ENCODE measurements at places on chromosomes 3 and 15.

DNA sequence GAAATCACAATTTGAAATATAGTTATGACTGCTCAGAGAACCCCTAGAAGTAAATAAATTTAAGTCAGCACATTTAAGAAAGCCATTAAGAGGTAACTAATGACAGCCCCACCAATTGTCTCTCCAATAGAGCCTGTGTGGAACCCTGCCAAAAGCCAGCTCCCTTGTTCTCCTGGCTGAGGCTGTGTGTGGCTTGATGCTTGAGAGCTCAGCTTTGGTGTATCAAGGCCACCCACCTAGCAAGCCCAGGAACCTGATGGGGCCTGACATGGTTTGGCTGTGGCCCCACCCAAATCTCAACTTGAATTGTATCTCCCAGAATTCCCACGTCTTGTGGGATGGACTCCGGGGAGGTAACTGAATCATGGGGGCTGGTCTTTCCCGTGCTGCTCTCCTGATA, 106.9 kb downstream of the LRRN1 start:
- DNase-seq = no peak

- no peak for DNase-seq
Observed at GRCh38 chr3:25266677-25267076, 161.4 kb upstream of the RARB start.

DNA sequence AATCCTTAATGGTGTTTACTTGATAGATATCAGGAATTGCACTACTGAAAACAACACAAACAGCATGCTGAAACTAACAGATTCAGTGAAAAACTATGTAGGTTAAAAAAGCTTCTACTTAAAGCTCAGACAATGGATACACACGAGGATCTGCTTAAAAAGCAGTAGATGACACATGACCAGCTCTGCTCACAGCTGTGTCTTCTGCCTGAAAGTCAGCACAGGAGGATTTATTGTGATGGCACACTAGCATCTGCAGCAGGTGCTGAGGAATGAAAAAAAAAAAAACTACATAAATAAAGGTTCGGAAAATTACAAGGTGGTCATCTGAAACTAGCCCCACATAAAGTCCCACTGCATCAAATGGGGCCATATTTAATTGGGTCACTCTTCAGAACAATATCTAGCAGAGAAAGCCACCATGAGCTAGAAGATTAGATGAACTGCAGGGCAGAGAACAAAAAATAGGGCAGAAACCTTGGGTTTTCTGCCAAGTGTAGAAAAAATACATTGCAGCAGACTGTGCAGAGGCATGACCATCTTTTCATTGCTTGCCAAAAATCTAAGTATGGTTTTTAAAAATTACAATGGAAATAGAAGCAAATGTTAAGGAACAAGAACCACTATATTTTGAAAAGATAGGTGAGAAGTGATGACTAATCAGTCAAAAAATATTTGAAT, 13.2 kb upstream of the GOLM2 start:
- peak; percentile 20 for DNase-seq

GRCh38 chr3:101725890-101726275, 1.5 kb downstream of the CEP97 start:
- no peak for DNase-seq

DNA sequence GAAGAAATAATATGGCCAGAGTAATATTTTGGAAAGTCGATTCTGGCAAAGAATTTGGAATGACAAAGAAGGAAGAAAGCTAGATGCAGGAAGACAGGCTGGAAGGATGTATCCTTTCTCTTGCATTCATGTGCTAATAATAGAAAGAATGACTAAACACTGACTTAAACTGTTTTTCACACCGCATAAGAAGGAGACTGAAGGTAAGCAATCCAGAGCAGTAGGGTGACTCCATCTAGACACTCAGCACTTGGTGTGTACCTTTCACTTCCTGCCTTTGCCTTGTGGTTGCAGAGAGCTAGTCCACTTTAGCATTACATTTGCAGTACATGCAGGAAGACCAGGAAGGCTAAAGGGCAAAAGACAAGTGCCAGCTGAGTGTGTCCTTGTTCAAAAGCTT, 234.6 kb downstream of the RBMS3 start:
- no peak for DNase-seq

DNA sequence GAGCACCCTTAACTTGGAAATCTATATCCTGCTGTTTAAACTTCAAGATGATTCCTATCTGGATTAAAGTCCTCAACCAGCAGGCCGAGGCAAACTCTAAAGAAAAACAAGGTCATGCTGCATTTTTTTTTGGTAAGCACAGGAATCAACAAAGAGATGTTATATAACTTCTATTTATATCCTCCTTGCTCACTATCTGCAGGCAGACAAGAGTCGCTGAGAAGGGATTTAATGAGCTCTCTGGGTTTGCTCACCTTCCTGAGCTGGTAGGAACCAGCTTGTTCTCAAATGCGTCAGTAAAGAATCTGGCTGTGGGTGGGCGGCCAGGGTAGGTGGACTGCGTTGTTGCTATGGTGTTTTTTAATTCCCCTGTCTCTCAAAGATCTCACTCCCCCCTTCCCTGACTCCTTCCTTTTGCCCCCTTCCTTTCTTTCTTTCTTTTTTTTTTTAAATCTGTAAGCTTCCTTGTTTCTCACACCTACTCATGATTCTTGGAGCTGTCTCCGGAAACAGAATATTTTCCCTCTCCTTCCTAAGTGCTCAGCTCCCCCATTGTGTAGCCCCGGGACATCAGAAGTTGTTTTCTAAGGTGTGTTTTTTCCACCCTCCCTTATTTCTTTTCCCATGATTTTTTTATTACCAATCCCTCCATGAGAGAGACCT, 228.8 kb upstream of the BHLHE40 start:
- DNase-seq = no peak

- no peak for DNase-seq
Observed at GRCh38 chr15:70768257-70768883, 5.0 kb upstream of the UACA start.

DNA sequence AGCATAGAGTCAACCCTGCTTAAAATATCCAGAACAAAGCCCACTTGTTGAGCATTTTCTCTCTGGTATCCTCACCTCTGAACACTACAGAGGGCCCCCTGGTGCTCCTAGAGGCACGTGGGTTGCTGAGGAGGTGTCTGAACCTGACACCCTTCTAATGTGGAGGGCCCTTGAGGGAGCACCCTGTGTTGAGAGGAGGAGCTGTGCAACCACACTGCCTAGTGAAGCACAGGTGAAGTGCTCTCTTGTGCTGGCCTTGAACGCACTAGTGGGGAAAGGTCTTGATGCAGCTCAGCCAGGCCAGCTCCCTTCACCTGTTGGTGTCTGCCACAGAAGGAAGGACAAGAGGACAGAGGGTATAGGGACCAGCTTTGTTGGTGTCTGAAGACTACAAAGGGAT, 51.9 kb downstream of the CCK start:
- no peak for DNase-seq

DNA sequence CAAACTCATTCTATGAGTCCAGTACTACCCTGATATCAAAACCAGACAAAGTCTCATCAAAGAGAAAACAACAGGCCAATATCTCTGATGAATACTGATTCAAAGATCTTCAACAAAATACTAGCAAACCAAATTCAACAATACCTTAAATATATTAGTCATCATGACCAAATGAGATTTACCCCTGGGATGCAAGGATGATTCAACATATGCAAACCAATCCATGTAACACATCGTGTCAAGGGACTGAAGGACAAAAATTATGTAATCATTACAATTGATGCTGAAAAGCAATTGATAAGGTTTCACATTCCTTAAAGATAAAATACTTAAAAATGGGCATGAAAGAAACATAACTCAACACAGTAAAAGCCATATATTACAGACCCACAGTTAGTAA, 1476.9 kb downstream of the SI start:
- no peak for DNase-seq

DNA sequence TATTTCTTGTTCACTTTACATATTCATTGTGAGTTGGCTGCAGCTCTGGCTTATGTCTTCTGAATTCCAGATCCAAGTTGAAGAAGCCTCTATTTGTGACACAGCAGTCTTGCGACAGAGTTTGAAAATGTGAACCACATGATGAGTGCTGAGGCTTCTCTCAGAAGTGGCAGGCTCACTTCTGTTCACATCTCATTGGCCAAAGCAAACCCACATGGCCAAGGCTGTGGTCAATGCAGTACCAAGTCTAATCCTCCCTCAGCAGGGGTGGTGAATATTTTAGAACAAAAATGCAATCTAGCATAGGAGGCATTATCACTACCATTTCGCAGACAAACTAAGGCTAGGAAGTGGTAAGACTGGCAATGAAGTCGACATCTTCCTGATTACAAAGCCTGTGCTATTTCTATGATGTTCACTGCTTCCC, 45.2 kb downstream of the CDCP1 start:
- DNase-seq = no peak

- no peak for DNase-seq
Observed at GRCh38 chr15:44084171-44084570, 110.9 kb downstream of the FRMD5 start.

GRCh38 chr3:117476572-117476971, 767.0 kb downstream of the TUSC7 start:
- DNase-seq = no peak

GRCh38 chr3:133162265-133162664, 124.1 kb downstream of the TMEM108 start:
- no peak for DNase-seq

DNA sequence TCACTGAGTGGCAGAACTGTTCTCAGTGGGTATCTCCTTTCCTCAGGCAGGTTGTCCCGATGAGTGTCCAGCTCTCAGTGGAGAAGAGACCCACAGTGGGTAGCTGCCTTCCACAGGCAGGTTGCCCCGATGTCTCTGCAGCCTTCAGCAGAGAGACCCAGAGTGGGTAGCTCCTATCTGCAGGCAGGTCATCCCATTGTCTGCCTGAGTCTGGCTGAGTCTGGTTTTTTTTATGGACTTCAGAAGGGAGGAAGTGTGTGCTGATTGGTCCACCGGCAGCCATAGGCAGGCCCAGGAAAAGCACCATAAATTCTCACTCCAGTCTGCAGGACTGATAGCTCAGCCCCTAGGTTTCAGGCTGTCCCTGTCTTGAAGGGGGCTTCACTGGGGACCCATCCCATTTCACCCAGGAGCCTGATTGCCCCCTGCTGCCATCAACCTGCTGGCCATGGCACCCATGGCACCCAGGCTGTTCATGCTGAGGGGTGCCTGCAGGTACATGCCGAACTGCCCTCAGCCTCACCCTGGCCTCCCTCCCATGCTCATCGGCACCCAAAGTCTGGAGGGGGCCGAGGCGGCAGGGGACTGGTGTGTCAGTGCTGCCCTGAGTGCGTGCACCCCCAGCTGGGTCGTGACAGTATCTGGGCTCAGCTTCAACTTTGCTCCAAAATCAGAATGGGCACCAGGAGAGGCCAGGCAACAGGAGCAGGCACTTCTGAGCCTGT, 3.6 kb upstream of the LIMD1 start:
- DNase-seq = no peak

GRCh38 chr3:99167071-99167470, 265.6 kb upstream of the DCBLD2 start:
- DNase-seq = no peak

GRCh38 chr3:49469037-49469935, 781 bp upstream of the DAG1 start:
- DNase-seq = no peak

DNA sequence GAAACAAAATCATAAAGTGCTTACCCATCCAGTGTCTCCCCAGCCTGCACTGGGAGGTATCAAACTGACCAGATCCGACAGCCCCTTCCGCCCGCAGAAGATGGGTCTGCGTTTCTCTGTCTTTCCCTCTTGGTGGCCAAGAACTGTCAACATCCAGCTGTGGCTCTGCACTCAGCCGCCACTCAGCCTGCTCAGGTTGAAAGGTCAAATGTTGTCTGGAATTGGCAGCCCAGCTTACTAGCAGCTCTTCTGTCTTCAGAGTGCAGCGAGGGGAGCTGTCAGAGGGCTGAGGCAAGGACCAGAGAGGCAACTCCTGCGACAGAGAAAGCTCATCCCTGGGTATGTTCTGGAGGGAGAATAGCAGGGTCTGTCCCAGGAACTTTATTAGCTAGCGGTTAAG, 45.4 kb downstream of the GOLGA6L2 start:
- no peak for DNase-seq

GRCh38 chr3:185739264-185739701, 85.6 kb downstream of the IGF2BP2 start:
- DNase-seq = no peak

GRCh38 chr15:39936187-39936586, 2.3 kb downstream of the EIF2AK4 start:
- no peak for DNase-seq

- DNase-seq = no peak
Observed at GRCh38 chr3:20760981-20761380, 575.0 kb upstream of the SGO1 start.
